ENCODE measurements at places on chromosomes 12 and 14. TPM values are rescaled to one million over a fixed set of nuclear protein-coding genes. Genes with fewer than 3 reads are reported as not detected.

GRCh38 chr14:99402950-99403349, 77.7 kb downstream of the SETD3 start:
- peaks cover 5% of the 10 kb centered on the region for H3K4me1 ChIP-seq
- H3K4me3 ChIP-seq, result no peak overlapping the region
- H3K36me3 ChIP-seq, result peaks cover 7% of the 10 kb centered on the region
- H3K27me3 ChIP-seq, result no peaks in the 10 kb centered on the region

DNA sequence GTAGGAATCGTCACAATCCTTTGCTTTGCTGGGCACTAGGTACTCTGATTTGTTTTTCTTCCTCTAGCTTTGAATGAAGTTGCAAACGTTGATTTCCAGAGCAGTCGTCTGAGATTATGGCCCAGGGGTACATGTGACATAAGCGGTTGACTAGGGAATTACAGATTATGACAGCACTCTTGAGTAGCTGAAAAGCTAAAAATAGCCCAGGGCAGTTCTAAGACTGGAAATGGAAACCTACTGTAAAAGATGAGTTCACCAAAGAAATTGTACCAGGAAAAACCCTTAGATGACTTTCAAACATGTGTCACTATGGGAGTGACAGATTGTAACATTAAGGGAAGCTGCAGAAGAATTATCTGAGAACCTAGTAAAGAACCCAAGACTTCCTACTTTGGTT, 108.5 kb downstream of the ANO6 start:
- no peak overlapping the region for H3K4me3 ChIP-seq
- H3K36me3 ChIP-seq, result no peaks in the 10 kb centered on the region
- no peak for DNase-seq
- H3K4me1 ChIP-seq, result no peaks in the 10 kb centered on the region
- H3K27ac ChIP-seq, result no peak overlapping the region

DNA sequence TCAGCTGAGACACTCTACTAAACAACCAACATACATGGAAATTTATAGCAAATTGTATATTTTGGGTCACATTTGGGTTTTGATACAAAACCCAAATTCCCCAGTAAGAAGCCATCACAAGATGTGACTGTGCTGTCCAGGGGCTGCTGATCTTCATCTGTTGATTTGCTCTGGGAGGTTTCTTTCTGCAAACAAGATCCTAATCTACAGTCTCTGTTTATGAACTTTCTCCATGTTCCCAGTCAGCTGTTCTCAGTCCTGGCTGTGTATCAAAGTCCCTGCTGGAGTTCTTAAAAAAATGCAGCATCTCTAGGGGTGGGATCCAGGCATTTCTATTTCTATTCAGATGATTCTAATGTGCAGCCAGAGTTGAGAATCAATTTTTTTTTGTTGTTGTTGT, 85.1 kb downstream of the ATP23 start:
- H3K4me1 ChIP-seq, result peaks cover 16% of the 10 kb centered on the region
- no peak for DNase-seq
- no peaks in the 10 kb centered on the region for H3K36me3 ChIP-seq
- no peaks in the 10 kb centered on the region for H3K27me3 ChIP-seq
- H3K4me3 ChIP-seq, result no peak overlapping the region

PPP4R4 gene
- 9.0 TPM for total RNA-seq

GRCh38 chr14:97155814-97156213, 358.6 kb downstream of the VRK1 start:
- DNase-seq, result no peak
- H3K27ac ChIP-seq, result no peak overlapping the region
- no peaks in the 10 kb centered on the region for H3K27me3 ChIP-seq
- no peaks in the 10 kb centered on the region for H3K36me3 ChIP-seq

B4GALNT3 gene
- 10.0 TPM for total RNA-seq

BHLHE41 gene
- 10.7 TPM for total RNA-seq

Measured in tibial nerve (tissue), 4 donors.